ENCODE measurements at places on chromosomes 1 and 21.

GRCh38 chr1:185427264-185427663, 110.2 kb upstream of the IVNS1ABP start:
- DNase-seq, result no peak

DNA sequence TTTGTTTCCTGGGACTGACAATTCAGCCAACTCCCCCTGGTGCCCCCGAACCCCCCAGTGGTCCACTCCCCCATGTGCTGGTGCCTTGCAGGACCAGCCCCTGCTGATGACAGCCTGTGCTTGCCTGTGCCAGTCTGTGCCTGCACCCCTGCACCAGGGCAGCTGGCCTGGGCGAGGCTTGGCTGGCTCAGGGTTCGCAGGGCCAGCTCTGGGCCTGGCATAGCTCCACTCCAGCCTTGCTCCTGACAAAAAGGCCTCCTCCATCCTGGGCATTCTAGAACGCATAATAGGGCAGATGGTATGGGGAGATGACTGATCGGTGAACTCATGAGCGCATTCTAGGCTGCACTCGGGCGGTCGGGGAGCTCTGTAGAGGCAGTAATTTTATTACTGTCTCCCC, 5.4 kb downstream of the CNTN2 start:
- no peak for DNase-seq

DNA sequence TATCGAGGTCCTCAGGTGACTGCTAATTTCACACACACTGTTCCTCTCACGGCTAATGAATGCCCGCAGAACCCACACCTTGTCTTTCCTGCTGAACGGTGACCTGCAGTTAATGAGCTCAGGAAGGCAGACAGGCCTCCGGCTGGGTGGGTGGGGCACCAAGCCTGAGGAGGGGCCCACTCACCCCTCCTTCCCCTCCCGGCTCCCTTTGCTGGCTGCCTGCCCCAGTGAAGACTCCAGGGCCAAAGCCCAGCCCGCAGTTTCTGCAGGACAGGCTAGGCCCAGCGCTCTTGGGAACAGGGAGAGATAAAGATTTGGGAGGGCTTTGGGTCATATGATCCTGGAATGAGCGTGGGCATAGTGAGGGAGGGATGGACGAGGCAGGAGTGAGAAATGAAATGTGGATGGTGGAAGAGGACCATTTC, 26.4 kb downstream of the FOXO6 start:
- DNase-seq, result no peak

DNA sequence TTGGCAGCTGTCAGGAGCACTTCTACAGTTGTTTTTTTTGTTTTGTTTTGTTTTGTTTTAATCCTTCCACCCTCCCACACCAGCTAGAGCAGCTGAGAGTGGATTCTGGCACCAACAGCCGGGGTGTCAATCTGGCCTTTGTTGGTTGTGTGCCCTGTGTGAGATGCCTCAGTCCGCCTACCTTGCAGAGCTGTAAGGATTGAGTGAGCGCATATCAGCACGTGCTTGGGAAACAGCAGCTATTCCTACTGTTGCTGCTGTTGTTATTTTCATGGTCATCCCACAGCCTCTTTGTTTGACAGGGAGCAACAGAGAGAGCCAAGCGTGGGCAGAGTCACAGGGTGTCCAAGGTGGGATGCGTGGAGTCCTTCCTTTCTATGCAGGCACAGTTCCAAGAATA, 50.4 kb downstream of the PGBD5 start:
- no peak for DNase-seq
